ENCODE measurements at places on chromosomes 12 and 14. TPM values are rescaled to one million over a fixed set of nuclear protein-coding genes. Genes with fewer than 3 reads are reported as not detected.

- no peak for DNase-seq
Observed at GRCh38 chr12:41014643-41015020, 173.5 kb upstream of the PDZRN4 start.

DNA sequence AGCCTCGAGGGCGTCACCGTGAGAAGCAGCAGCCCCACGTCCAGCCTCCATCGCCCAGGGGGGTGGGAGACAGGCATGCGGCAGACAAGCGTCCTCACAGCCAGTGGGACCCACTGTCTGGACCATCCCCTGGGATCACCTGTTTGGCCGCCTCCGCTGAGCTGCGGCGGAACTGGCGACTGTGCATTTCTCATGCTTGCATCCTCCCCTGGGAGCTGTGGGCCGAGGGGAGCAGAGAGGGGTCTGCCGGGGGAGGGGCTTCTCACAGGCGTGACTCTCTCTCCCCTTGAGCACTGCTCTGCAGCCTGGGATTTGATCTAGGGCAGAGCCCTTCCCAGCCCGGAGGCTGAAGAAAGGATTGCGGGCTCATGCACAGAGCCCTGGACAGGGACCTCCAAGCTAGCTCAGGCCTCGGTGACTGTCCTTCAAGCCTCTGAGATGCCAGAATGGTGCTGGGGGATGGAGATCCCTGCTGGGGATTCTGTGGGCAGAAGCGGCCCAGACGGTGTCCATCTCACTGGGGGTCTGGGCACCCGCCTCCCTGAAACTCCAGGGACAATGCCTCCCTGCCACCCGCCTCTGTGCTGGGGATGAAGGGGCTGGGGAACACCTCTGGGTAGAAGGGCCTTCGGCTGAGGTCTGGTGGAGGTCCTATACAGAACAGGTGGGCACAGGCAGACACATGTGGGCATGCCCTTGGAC is 61.1 kb downstream of the PRIMA1 start:
- no peak for DNase-seq

DNA sequence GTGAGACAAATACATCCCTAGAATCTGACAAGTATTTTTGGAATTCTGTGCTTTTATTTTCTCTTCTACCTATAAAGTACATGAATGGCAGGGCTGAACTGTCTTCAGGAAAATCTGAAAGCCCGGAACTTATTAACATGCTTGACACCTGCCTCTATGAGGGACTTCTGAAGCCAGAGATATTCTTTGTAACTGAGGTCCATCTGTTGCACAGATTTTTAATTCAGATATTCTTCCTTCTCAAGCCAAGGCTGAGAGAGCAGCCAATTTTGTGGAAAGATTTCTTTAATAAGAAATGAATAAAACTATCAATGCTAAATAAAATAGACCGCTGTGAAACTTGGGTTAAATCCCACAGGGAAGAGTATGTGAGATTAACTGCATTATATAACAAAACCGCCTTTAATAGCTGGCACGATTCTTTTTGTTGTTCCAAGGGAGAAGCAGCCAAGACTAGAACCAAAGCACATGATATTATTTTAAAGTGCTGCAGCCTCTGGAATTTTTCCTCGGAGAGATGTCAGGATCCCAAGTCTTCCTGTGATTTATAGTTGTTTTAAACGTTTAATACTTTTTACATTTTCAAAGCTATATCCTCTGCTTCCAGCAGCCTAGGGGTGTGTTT is 148.9 kb downstream of the CRADD start:
- DNase-seq = peak; percentile 97

- DNase-seq = no peak
Observed at GRCh38 chr14:71119832-71120231, 212.6 kb downstream of the PCNX1 start.

DNA sequence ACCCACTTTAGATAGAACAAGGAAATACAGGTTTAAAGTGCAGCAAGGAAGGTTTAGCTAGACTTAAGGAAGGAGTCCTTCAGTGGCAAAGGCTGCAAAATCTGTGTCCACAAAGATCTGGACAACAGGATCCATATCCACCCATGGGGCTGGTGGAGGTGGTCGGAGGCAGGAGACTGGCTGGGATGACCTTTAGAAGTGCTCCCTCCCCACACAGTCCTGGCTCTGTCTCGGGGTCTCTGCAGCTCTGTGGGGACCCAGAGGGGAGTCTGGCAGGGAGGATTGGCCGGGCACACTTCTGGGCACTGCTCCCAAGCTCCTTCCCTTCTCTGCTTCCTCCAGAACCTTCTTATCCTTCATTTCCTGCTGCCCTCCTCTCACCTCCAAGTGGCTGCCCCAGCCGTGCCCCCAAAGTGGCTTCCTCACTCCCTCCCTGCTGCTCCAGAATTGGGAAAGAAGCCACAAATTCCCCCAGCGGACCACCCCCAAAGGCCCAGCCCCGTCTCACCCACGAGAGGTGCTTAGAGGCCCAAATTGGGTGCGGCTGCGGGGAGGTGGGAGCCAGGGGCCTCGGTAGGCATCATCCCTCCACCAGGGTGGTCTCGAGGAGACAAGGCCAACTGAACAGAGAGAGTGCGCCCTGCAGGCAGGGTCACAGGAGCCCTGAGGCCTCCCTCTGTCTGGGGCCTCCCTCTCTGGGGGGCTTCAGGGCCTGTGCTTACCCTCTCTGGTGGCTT is 21.9 kb upstream of the PGF start:
- DNase-seq = no peak

DNA sequence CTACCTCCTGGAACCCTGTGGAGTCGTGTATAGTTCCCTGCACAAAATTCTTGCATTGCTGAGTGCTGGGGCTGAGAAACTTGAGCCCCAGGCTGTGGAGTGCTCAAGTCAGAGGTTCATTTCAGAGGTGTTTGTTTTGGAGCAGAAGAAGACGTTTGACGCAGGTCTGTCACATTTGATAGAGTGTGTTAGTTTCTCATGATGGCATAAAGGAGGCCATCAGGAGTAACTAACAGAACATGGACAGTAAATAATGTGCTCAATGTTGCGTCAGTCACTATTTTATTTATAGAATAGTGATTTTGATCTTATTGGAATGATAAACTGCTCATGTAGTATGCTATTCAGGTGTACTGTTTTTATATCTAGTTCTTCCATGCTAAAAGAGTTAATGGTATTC is 44.2 kb downstream of the OTOGL start:
- DNase-seq = no peak

- no peak for DNase-seq
Observed at GRCh38 chr12:47891356-47891755, 13.4 kb downstream of the VDR start.

DNA sequence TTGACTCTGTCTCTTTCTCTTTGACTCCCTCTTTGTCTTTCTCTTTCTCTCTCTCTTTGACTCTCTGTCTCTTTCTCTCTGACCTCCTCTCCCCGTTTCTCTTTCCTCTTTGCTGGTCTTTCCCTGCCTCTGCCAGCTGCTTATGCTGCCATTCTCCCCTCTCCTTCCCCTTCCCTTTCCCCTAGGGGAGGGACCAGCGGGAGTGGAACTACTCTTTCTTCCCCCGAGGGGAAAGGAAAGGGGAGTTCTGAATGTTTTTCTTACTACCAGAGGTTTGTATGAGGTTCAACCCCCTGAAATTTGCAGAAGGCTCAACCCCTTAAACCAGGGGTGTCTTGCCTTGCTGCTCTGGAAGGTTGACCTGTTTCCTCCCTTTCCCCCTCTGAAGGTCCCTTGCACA is 24.7 kb upstream of the RNASE1 start:
- no peak for DNase-seq

- peak; percentile 2 for DNase-seq
Observed at GRCh38 chr12:98645572-98646067, 530 bp downstream of the APAF1 start.

DNA sequence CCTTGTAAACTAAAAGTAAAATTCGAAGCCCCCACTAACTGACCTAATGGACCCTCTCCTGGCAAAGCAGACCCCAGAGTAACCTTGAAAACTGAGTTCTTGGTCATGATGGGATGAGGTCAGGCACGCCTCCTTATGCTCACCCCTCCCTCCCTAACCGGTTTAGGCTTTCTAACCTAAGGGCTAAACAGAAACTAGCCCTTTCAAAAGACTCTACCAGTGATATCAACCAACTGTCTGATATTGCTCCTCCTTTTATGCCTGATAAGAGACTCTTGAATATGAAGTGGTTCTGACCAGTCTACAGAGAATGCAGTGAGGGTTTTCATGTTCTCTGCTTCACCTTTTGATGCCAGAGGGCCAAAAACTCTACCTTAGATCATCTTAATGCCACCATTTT is 4.8 kb upstream of the LPCAT3 start:
- no peak for DNase-seq

DNA sequence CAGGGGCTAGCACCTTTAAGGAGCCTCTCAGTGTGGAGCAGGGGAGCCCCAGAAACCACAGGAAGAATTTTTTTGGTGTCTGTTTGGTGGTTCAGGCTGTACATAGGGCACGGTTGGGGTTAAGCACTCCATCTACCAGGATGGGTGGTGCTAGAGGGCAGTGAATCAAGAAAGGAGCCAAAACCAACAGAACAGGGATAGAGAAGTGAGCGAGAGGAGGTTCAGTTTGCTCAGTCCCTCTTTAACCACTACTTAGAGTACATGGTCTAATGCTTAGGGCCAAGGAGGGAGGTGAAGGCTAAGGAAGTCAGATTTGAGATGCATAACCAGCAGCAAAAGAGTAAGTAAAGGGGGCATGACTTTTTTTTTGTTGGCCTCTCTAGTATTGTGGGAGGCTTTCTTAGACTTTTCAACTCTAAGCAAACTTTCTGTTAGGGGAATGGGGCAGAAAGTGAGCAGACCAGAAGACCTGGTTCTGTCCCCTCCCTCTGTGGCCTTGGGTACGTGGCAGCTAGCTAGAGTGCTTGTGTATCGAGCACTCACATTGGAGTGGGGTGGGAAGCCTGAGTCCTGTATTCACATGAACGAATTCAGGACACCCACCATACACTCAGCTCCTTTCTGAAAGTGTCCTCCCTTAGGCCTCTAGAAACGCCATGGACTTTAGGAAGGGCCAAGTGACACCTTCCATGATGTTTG is 6.6 kb upstream of the NPFF start:
- DNase-seq = no peak

DNA sequence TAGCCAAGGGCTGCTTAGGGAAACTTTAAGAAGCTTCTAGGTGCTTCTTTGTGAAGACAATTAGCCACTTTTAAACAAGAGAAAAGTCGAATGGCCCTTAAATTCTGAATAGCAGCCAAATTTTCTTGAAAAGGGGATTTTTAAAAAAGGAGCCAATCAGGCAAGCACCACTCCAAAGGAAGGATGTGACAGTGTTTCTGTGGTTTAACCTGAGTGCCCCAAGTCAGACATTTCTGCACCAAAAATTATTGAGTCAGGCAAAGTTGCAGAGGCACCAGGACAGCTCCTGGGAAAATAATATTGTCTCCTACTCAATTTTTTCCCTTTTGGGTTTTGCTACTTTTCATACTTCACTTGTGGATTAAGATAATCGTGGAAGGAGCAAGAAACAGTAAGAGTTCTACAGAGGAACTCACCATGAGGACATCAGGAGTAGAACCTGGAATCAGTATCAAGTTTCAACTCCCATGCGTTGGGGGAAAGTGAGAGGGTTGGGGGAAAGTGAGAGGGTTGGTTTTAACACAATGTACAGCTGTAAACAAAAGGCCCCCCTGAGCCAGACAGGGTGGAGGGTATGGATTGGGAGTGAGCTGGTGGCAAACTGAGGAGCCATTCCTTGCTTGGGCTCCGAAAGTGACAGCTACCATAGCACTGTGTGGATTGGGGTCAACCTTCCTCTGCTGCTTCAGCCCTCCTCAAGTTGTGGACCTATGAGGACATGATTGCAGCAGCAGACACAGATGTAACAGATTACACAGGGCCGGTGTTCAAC is 90.8 kb downstream of the SLC38A1 start:
- no peak for DNase-seq

DNA sequence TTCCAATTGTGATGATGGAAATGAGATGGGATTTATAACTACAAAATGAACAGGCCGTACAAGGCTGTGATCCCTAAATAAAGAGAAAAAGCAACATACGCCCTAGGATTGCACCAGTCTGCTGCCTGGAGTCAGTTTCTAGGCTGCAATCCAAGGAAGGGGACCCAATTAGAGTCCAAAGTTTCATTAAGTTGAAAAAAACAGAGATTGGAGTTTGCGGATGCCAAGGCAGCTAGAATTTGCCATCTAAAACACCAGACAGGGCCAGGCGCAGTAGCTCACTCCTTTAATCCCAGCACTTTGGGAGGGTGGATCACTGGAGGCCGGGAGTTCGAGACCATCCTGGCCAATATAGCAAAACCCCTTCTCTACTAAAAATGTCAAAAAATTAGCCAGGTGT is 661.0 kb downstream of the RPS29 start:
- DNase-seq = no peak

- DNase-seq = no peak
Observed at GRCh38 chr12:22318108-22318737, 16.3 kb downstream of the ST8SIA1 start.

DNA sequence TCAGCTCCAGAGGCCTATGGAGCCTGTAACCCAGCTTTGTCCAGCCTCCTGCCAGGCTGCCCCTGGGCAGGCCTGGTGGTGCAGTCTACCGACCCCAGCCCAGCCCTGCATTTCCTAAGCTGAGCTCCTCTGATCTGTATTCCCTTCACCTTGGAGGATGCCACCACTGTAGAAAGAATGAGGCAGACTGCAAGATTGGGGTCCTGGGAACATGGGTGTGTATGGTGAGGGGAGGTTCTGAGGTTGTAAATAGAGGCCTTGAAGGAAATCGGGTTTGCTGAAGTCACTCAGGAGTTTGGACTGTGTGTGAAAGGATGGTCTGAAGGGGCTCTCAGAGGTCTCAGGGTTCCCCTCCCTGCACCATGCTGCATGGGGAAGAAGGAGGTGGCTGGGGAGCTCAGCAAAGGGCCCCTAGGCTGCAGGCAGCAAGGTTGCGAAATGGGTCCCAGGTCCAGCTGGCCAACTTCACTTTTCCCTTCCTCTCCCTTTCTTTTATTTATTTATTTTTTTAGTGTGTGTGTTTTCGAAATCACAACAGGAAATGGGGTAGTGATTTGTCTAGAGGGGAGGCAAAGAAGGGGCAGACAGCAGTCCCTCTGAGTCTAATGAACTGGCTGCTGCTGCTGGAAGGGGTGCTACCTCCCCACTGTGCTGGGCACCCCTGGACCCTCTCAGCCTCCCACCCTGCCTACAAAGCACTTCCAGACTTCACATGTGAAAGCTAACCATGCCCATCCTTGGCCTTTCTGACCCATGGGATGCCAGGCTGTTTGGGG is 1.2 kb upstream of the LRP1-AS start:
- DNase-seq = peak; percentile 17

The LBHD2 gene
- total RNA-seq = not detected

The RNFT2 gene
- 1.7 TPM for total RNA-seq

The LHX5 gene
- not detected for total RNA-seq

The HOXC12 gene
- 0.30 TPM for total RNA-seq

The CDCA3 gene
- total RNA-seq = 8.1 TPM

The SLC24A4 gene
- total RNA-seq = 0.49 TPM
